Central memory CD4-positive, alpha-beta T cell (primary cell): ENCODE measurements at places on chromosomes 4 and X.

- DNase-seq = no peak
Observed at GRCh38 chrX:16213961-16214360, 46.7 kb downstream of the MAGEB17 start.

DNA sequence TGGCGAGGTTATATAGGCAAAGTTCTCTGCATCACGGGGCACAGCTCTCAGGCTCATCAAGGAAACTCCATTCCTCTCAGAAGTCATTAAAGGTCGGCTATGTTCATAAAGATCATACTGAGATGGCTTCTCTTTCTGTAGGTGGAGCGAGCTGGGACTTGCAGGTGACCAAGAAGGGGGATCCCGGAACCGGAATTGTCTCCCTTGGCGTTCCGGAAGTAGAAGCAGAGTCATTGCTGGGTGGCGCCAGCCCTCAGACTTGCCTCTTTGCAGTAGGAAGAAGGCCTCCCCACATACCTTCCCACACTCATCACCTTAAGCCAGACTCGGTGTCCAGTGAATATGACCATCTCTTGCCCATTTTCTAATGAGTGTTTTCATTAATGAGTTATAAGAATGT is 17.9 kb upstream of the HPGD start:
- DNase-seq = no peak

DNA sequence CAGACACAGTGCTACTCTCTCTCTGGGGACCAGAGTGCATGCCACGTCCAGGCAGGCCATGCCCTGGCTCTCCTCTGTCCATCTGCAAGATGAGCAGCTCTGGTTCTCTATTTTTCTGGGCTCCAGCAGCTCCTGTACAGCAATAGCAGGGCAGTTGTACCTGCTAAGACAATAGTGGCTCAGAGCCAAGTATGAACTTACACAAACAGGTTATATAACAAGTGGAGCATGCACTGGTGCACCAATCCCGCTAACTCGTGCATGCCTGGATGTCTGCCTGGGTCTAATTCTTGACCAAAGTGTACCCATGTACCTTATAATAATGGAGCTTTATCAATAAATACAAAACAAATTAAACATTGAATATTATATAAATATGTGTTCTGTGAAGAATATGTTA is 392.3 kb downstream of the CENPC start:
- no peak for DNase-seq

- peak; percentile 4 for DNase-seq
Observed at GRCh38 chr4:73019462-73020047, 50.0 kb downstream of the COX18 start.

- no peak for DNase-seq
Observed at GRCh38 chrX:14015941-14016340, 13.8 kb downstream of the GEMIN8 start.

- no peak for DNase-seq
Observed at GRCh38 chr4:148787831-148788477, 345.7 kb upstream of the NR3C2 start.

DNA sequence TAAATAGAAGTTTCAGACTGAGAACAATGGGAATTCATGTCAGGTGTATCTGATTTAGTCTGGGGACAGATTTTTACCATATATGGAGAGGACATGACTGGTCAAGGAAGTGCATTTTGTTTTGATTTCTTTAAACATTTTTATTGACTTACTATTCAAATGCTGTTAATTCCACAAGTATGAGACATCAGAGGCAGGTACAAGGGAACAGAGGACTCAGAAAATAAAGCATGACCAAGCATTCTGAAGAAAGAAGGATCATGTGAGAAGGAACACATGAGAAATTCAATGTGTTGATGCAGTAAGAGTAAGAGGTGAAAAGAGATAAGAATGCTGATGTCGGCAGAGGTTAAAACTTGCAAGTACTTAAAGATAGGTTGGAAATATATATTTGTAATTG is 1452.6 kb downstream of the PCDH7 start:
- DNase-seq = no peak

- DNase-seq = no peak
Observed at GRCh38 chr4:153465615-153466080, 512 bp upstream of the TMEM131L start.

DNA sequence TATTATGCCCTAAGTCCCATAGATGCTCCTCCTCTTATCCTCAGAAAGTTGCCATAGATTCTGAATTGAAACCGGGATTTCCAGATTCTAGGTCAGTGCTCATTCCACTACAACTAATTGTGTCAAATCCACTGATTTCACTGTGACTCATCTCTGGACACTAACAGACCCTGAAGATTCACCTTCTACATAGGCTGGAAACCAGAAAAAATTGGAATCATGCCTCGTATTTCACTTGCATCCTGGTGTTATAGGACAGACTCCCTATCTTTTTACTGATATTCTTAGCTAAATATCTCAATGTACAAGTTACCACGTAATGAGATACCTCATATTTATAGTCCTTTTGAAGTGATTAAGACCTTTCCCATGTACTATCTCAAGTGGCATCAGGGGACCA is 36.7 kb downstream of the CLNK start:
- DNase-seq = no peak

DNA sequence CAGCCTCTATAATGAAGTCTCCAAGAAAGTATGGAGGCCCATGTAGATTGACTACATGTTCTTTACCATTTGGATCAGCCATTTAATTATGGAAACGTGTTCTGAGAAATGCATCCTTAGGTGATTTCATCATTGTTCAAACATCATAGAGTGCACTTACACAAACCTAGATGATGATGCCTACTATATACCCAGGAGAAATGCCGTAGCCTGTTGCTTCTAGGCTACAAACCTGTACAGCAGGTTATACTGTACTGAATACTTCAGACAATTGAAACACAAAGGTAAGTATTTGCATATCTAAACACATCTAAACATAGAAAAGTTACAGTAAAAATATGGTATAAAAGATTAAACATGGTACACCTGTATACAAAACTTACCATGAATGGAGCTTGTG is 186.5 kb upstream of the FSTL5 start:
- DNase-seq = no peak

DNA sequence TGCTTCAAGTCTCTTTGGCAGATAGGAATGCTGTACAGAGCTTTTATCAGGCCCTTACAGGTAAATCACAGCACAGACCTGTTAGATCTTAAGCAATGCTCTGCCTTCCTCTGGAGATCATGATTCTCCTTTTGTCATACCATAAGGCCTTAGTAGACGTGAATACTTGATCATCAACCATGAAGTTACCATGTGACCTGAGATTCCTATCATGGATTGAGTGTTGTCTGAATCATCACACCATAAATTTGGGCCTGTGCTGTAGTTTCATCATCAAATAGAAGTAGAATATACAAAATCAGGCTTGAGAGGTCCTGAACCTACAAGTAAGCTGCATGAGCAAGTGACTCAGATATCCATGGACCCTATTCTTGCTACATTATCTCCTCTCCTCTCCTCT is 466.8 kb upstream of the INTU start:
- DNase-seq = no peak

- DNase-seq = no peak
Observed at GRCh38 chrX:13257223-13258051, 62.4 kb downstream of the ATXN3L start.

- no peak for DNase-seq
Observed at GRCh38 chr4:48801016-48801715, 21.1 kb upstream of the FRYL start.

DNA sequence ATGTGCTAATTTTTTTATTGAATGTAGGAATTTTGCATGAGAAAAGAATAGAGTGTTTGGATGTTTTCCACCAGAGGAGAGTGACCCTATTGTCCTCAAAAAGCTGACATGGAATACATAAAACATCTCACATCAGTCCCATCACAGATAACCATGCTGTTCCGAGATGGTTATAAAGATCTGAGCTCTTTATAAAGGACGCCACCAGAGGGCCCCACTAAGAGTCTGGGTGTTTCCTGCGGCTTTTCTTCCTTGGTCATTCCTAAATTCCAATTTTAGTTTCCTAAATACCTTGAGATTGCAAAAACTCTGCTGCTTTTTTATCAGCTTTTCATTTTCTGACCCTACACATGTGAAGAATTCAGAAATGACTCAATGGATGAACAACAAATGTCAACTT is 504.5 kb upstream of the FRG1 start:
- no peak for DNase-seq

DNA sequence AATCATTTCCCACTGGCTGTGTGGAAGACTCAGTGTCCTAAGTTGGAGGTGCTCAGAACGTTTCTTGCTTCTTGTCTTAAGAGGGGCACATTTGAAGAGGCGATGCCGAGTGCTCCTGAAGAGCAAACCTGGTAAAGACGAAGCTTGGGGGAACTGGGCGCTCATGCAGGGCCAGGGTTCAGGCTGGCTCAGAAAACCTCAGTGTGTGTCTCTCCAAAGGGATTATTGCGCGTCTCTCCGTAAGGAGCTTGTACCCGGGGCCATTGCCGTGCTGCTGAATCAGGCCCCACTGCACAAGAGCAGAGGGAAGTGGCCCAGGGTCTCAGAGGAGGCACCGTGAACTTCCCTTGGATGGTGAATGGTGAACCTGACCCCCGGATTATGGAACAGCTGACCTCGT is 44.4 kb downstream of the PSAPL1 start:
- DNase-seq = no peak

DNA sequence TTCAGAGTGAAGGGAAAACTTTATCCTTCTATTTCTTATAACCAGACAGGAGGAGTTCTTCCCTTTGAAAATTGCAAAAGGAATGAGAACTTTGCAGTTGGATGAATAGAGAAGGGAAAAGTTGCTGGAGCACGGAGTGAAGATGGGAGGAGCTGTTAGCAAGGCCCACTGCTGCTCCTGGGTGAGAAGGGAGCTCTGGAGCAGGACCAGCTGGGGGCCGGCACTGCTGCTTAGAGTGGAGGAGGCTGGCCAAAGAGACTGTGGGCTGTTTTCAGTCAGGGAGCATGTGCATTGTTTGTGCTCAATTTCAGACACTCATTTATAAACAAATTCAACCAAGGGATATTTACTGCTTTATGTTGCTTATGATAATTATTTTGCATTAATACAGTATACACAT is 164.2 kb downstream of the STIM2 start:
- no peak for DNase-seq

DNA sequence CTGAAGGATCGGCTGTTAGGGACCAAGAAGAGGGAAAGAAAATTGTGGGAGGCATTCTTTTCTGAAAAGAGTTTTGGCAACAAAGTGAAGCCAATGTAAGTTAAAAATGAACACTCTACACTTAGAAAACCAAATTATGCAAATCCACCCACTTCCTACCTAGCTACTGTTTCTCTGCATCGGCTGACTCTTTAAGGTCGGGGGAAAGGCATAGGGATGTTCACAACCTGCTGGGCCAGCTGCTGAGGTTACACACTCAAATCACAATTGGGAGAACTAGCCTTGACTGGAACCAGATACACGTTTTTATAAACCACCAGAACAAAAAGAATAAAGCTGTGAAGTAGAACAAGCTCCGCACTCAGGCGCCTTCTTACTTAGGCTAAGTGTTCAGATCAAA is 165.7 kb downstream of the LDB2 start:
- DNase-seq = no peak

GRCh38 chrX:102712981-102713625 is 855 bp downstream of the GPRASP2 start:
- peak; percentile 6 for DNase-seq

DNA sequence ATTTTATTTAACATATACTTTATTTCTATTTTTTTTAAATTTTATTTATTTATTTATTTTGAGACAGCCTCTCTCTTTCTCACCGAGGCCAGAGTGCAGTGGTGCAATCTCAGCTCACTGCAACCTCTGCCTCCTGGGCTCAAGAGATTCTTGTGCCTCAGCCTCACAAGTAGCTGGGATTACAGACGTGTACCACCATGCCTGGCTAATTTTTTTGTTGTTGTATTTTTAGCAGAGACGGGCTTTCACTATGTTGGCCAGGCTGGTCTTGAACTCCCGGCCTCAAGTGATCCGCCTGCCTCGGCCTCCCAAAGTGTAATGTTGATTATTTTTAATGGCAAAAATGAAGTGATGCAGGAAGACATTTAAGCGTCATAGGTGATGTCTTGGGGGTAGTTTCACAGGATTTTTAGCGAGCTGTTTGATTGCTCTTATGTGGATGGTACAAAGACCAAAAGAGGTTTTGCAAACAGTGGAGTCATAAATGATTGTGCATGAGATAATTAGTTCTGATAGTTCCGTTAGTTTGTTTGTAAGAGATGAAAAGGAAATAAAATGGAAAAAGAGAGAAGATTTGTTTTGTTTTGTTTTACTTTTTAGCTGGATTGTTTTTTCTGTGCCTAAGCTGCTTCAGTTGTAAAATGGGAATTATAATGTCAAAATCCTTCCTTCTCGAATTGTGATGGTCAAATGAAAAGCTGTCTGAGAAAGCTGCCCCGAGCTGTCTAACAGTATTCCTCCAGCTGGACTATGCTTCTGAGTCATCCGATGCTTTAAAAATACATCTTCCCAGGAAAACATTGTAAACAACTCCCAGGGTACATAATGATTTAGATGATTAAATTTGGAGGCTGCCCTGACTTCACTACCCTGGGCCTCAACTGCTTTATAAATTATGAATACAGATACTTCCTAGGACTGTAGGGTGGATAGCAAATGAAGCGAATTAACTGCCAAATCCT is 14.7 kb downstream of the RHOH start:
- DNase-seq = no peak
